ENCODE measurements at places on chromosomes 3 and 15.

GRCh38 chr3:16455001-16455400 lies 58.5 kb downstream of the RFTN1 start:
- DNase-seq: no peak

DNA sequence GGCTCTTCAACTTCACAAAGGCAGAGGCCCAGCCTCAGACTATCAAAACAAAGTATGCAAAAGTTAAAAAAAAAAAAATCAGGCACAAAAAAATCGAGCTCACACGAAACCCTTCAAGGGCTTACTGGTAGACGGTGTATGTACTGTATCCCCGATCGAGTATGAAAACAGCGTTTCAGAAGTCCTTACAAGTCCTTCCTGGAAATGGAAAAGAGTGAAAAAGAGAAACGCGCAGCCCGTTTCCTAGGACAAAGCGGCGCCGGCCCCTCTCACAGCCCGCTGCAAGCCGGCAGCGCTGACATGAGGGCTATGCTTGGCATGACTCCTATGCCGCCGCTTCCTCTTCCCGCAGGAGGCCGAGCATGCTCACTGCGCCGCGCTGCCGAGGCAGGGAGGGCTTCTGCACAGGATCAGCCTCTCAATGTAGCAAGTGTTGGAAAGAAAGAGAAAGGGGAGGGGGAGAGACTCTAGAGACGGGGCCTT lies at the start of gene VGLL4:
Gene VGLL4 (minus strand): TSS at position 311 of the 483 bp plus-strand sequence. CDS start 397 bp downstream, outside the sequence.
- DNase-seq: peak; percentile 88

- DNase-seq: no peak
These were observed 525.1 kb downstream of the PDCD6IP start for GRCh38 chr3:34323517-34323916.

GRCh38 chr15:76401285-76401684 lies 64.7 kb downstream of the ISL2 start:
- DNase-seq: no peak

DNA sequence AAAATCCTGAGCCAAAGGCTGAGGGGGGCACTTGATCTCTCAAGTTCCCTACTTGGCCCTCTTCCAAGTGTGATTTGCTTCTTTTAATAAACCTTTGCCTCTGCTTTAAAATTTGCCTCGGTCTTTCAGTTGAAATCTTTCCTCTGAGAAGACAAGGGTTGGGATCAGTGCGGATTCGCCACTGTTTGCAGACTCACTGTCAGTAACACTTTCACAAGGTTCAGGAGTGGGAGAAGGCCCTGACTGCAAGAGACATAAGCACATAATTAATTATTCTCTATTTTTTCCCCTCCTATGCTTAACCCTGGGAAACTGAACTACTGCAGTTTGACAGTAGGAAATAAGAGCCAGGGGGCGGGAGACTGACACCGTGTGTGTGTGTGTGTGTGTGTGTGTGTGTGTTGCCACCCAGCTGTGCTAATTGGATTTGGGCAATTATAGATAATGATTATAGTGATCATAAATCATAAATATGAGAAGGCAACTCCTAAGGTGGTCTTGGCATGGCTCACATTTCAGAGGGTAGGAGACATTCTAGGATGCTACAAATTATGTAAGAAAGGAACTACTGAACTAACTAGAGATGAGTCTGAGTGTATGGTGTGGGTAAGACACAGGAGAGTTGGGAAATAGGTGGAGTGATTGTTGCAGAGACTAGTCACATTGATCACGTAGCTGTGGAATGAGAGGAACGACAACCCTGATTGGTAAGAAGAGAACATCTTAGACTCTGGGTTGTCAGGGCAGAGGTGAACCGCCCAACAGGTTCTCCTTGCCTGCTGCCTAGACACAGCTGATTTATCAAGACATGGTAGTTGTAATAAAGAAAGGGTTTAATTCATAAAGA lies 5.5 kb upstream of the ZNF662 start:
- no peak for DNase-seq

DNA sequence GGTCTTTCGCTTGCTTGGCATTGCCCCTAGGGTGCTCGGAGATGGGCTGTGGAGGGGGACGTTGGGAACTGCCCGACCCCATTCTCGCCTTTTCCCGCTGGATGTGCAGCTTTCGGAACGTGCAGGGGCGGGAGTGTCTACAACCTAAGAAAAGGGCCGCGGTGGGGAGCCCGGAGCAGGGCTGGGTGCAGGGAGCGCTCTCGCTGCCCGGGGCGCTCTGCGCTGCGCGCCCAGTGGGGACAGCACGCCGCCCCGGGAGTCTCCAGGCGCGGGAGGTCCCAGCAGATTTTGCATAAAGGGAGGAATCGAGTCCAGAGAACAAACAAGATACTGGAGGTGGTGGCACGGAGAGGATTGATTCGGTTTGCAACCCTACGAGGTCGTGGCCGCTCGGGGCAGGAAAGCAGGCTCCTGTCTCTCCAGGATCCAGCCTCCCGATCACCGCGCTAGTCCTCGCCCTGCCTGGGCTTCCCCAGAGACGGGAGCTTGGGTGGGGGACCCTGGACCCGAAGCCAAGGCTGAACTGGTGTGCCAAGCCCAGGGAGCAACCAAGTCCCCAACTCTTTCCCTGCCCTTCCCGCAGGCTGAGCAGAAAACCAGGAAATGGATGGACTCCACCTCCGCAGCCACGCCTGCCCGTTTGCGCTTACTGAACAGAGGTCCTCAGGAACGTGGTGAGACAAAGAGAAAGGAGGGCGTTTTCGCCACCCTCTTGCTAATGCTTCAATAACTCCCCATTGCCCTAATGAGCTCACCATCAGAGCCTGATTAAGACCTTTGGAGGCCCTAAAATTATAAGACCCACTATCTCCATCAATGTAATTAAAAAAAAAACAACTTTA lies 59.7 kb downstream of the NOX5 start:
- no peak for DNase-seq

DNA sequence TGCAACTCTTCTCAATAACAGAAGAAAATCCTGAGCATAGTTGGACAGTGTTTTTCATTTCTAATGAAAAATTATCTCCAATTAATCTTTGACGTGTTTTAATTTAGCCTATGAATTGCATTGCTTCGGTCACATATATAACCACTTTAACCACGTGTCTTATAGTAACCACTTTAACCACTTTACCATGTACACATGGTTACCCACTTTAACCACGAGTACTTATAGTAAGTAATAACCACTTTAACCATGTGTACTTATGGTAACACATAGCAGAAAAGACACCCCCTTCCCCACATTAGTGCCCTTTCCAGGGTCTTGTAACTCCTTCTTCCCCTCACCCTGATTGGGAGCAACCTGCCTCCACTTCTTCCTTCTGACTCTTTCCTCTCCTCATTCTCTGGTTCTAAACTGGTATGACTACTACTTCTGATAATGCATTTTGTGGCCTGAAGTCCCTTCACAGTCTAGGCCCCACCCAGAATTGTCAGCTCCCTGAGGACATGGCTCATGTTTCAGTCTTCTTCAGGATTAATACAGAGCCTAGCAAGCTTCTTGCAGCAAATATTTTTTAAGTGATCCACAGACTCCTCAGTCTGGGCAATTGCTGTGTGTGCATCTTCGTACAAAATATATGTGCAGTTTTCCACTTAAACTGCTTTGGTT lies 25.0 kb downstream of the SLC7A14 start:
- DNase-seq: no peak

GRCh38 chr3:123447749-123448517 lies 957 bp downstream of the ADCY5 start:
- DNase-seq: peak; percentile 32

DNA sequence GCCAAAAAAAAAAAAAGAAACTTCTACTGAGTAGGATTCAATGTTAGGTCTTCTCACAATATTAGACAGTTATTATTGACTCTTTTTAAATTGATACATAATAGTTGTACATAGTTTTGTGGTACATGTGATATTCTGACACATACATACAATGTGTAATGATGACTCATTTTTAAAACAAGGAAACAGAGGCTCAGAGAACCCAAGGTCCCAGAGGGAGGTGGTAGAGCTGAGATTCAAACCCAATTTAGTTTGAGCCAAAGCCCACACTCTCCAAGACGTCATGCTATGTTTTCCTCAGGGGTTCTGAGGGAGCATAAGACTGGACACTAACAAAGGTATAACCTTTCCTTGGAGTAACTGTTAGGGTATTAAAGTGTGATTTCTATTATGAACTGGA lies 40.6 kb downstream of the MYO5C start:
- no peak for DNase-seq

GRCh38 chr3:148930752-148931151 lies 60.6 kb upstream of the GYG1 start:
- no peak for DNase-seq

DNA sequence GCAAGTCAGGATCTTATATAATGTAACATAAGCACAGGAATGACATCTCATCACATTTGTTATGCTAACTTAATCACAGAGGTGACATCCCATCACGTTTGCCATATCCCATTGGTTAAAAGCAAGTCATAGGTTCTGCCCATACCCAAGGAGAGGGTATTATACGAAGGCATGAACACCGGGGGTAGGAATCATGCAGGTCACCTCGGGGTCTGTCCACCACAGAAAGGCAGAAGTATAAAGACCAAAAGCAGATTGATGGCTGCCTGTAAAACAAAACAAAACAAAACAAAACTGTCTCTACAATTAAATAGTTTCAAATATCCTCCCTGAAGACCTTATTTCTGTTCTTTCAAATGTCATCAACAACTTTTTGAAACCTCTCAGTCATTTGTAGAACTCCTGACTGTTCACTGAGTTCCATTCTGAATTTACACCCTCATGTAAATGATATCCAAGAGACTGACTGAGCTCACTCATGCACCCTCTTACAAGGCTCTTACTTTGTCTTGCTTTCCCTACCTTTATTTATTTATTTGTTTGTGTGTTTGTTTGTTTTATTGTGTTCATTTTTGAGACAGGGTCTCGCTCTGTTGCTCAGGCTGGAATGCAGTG lies 22.7 kb upstream of the ZNF639 start:
- DNase-seq: peak; percentile 21

DNA sequence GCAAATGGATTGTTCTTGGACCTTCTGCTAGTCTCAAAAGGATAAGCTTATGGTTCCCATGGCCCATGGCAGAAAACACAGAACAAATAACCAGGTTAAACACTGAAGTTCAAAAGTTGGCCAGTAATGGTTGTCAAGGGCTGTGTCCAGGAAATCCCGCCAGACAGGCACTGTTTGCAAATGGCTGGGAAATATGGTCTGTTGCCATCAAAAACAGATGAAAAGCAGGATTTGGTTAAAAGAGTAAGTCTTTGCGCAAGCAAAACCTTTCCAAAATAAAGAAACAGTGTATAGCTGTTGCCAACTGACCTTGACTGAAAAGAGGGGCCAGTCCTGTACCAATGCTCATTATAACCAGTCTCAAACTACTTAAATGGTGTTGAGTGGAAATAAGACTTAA lies 58.6 kb downstream of the WWTR1 start:
- DNase-seq: no peak

DNA sequence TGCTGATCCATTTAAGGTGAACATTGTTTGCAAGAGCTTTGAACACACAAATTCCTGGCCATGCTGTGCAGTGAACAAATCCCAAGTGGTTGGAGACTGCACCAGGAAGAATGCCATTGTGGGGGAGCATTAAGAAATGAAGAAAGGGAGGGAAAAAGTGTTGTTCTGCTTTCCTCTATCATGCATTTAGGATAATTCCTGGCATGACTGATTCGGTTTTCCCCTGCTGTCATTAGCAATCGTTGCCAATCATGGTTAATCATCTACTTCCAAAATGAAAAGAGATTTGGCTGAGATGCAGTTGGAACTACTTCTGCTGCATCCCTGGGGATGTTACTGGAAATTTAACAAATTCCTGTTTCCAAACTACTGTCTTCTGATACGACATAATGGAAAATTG lies 73.7 kb upstream of the ZPLD1 start:
- DNase-seq: no peak

GRCh38 chr3:138271189-138271794 lies 58.4 kb downstream of the NME9 start:
- DNase-seq: peak; percentile 12

DNA sequence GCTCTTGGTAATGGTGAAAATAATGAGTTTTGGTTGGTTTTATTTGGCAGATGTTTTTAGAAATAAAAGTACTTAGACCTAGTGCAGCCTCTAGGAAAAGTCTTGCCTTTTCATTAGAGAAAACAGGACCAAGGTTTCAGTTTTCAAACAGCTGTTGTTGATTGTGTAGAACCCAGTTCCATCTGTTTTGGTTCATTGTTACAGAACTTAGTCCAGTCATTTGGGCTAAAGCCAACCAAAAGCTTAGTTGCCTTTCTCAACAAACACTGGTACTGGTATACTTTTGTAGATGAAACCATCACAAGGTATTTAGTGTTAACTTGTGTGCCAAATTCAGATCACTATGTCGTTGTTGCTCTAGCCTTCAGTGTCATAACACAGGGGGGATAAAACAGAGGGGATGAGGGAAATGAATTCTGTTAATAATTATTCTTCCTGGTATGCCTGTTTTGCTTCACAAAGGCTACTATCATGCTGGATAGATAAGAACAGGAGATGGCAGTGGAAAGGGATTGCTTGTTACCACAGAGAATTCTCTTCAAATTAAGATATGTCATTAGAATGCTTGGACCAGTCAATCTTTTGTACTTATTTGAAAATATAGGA lies 12.6 kb upstream of the APH1B start:
- DNase-seq: no peak

DNA sequence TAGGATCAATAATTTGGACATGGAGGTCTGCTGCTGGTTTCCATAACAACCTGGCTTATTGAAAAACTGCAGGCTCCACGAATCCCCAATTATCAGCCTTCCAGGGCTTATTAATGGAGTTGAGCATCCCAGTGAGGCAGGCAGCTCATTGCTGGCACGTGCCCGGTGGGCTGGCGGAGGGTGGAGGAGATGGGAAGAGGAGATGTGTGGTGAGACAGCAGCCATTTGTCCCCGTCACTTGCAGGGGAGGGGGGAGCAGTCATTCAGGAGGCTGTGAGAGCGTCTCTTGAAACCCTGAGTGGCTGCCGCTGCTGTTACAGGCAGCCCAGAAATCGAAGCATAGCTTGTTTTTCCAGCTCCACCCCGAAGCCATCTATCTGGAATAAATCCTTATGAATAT lies 70.6 kb downstream of the GAP43 start:
- DNase-seq: no peak

DNA sequence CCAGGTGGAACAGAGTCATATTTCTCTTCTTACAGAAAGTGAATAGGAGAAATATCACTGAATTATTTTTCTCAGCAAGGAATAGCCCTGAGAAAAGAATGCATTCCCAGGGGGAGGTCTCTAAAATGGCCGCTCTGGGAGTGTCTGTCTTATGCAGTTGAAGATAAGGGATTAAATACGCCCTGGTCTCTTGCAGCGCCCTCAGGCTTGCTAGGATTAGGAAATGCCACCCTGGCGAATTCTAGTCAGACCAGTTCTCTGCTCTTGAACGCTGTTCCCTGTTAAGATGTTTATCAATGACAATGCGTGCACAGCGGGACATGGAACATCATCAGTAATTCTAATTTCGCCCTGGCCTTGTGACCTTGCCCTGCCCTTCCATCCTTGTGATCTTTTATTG lies 949.0 kb upstream of the SEMA6D start:
- DNase-seq: no peak

GRCh38 chr3:155753038-155753639 lies 8.3 kb upstream of the PLCH1 start:
- peak; percentile 49 for DNase-seq

- no peak for DNase-seq
These were observed 28.5 kb downstream of the SCG5 start for GRCh38 chr15:32669896-32670611.
